Cortex of kidney (tissue), 1 donor: ENCODE measurements at places on chromosomes 7 and 10.

GRCh38 chr10:132428486-132428995 is 31.5 kb downstream of the PWWP2B start:
- no peak for DNase-seq

DNA sequence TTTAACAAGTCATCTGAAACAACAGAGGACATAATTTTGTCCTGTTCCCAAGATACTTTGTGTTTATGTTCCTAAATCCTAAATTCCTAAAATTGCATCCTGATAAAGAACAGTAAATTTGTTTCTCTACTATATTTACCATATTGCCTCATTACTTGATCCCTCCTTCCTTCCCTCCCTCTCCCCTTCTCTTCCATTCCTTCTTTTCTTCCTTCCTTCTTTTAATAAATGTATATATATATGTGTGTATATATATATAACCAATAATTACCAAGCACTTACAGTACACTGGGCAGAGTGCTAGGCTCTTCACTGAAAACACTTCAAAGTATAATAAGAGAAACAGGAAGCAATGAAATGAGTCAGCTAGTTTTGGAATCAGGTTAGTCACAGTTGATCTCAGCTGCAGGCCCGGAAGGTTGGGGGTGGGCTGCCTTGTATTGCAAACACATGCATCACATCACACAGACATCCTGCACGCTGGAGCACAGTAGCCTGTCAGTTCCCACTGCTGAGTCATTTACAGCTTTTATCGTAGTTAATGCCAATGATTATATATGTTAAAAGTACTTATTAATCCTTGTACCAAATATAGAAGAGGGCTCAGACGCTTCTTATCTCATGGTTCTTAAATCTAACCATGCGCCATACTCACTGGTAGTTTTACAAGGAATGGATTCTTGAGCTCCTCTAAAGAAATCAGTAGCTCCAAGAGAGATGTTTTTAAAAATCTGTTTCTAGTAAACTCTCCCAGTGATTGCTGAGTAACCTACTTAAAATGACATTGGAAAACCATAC is 551.7 kb downstream of the GRM8 start:
- no peak for DNase-seq

DNA sequence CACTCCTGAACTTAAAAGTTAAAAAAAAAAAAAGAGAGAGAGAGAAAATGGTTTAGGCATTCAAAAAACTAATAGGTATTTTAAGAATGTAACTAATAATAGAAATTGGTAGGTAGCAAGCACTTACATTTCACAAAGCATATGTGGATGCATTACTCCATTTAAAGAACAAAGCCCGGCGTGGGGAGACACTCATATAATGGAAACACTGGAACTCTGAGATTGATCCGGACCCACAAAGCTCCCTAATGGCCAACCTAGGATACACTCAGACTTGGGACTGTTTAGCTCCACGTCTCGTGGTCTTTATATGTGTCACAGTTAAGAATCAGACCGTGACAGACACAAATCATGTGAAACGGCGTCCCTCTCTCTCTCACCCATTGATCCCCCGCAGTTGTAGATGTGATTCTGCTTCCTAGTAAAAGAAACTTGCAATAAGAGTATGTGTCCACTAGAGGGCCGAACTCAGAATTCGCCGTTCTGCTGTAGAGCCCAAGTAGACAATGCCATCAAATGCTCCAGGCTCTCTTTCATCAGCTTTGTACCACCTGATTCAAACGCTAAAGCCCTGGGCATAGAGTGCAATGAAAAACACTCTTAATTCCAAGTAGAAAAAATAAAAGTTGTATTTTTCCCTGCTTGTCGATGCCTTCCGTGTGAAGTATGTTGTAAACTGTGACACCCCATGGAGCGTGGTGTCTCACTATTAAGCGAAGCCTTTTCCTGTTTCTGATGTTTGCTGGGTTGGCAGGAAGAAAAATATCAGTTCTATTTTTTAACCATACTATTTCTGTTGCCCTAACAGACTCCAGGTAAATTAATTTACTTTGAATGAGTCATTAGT is 429.0 kb upstream of the MTPN start:
- no peak for DNase-seq

DNA sequence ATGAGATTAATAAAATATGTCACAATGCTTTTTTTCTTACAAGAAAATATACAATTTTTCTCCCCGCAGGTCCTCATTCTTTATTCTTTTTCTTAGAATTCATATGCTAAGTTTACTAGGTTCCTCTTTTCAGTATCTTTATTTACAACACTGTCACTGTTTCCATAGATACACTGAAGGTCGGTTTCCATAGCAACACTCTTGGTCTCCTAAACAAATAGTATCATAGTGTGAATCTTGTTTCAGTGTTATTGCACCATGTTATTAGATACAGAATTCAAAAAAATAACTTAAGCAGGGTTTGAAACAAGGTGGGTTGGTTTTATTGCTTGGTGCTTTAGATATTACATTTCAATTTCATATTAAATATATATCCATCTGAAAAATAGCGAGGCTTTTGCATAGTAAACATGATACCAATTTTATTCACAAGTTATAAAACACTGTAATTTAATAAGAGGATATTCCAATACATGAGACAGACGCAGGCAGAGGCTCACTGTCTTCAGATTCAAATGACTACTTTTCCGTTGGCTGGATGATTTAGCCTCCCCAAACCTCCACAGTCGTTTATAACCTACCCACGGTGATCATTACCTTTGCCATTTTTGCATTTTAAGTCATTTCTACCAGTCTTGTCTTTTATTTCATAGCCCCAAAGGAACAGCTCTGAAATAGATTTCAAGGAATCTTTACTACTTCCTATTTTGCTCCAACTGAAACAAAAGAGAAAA is 88.9 kb upstream of the KLF6 start:
- no peak for DNase-seq

DNA sequence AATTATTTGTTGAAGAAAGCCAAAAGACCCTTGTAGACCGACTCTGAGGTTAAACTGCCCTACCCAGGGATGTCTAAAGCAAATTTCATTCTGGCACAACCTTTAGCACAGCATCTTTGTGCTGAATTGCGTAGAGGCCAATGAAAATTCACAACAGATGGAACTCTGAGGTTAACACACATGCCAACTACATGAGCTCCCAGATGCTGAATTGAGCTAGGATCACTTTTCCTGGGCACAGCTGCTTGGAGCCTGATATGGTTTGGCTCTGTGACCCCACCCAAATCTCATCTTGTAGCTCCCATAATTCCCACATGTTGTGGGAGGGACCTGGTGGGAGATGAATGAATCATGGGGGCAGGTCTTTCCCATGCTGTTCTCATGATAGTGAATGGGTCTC is 158.0 kb upstream of the PTN start:
- no peak for DNase-seq

- no peak for DNase-seq
Measured at GRCh38 chr7:43785420-43785819, 26.9 kb downstream of the BLVRA start.

- DNase-seq: no peak
Measured at GRCh38 chr7:52475001-52475582, 560.3 kb upstream of the POM121L12 start.

GRCh38 chr7:102393467-102393866 is 2.7 kb upstream of the PRKRIP1 start:
- DNase-seq: no peak

- no peak for DNase-seq
Measured at GRCh38 chr7:158255156-158255555, 332.5 kb downstream of the PTPRN2 start.

GRCh38 chr7:107951172-107951787 is 51.7 kb downstream of the LAMB1 start:
- DNase-seq: no peak

DNA sequence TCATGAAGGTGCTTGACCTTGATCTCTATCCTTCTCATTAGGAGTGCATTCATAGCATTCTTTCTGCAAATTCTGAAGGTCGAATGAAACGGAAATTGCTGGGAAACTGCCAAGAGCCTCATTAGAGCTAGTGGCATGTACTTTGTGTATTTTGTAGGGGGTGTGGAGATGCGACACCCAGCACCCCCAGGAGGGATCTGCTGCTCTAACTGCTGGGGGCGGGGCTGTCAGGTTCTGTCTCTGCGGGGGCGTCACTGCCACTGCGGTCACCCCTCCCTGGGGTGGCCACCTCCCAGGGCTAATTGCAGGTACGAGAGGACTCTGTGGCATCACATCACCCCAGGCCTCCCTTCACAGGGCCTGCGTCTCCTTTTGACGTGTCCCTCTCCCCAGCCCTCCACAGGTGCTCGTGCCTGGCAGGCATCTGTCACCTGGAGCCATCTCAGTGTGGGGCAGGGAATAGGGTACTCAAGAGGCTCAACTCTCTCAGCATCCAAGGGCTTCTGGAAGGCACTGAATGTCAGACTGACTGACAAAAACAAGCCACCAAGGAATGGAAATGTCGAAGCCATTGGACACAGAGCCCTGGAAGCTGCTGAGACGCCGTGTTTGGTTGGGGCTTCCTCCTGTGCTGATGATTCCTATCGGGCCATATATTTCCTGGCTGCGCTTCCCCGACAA is 151.1 kb downstream of the ACTR3B start:
- no peak for DNase-seq

GRCh38 chr10:16674147-16674703 is 143.0 kb downstream of the RSU1 start:
- no peak for DNase-seq

GRCh38 chr7:69781412-69781846 is 183.2 kb downstream of the AUTS2 start:
- no peak for DNase-seq

DNA sequence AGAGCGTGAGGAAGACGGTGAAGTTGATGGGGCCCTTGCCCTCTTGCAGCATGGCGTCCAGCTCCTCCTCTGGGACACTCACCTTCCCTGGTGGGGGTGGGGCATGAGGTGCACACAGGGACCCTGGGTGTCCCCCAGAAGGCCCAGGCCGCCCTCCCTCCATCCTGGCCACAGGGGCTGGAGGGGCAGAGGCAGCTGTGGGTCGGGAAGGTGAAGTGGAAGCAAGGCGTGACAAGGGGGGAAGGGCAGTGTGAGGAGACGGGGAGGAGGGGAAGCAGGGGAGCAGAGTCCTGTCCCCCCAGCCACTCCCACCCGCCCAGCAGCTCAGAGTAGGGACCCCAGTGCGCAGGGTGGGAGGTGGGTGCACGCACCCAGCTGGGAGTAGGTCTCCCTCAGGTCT is 791 bp downstream of the MYL7 start:
- DNase-seq: no peak

GRCh38 chr7:84247591-84247990 is 53.0 kb upstream of the SEMA3A start:
- DNase-seq: no peak

- no peak for DNase-seq
Measured at GRCh38 chr10:93993782-93994437, at the start of gene PLCE1. PLCE1 (plus strand) TSS chr10:93993931; CDS start chr10:94031047, 37,116 bp downstream.

GRCh38 chr10:110429301-110429700 is 68.4 kb upstream of the DUSP5 start:
- DNase-seq: no peak

- DNase-seq: no peak
Measured at GRCh38 chr10:86267286-86268195, 99.1 kb downstream of the GRID1 start.

DNA sequence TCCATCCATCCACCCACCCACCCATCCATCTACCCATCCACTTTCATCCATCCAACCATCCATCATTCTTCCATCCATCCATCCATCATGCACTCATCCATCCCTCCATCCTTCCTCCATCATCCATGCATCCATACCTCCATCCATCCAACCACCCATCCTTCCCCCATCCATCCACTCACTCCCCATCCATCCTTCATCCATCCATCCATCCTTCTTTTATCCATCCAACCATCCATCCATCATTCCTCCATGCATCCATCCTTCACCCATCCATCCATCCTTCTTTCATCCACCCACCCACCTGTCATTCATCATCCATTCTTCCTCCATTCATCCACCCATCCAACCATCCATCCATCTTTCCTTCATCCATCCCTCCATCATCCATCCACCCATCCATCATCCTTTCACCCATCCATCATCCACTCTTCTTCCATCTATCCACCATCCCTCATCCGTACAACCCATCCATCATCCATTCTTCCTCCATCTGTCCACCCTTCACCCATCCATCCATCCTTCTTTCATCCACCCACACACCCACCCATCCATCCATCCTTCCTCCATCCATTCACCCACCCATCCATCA is 428.2 kb downstream of the DNAJB6 start:
- DNase-seq: no peak

- no peak for DNase-seq
Measured at GRCh38 chr7:56181010-56181409, 64.8 kb upstream of the NUPR2 start.

- no peak for DNase-seq
Measured at GRCh38 chr10:15106352-15107013, 9.3 kb downstream of the RPP38 start.

DNA sequence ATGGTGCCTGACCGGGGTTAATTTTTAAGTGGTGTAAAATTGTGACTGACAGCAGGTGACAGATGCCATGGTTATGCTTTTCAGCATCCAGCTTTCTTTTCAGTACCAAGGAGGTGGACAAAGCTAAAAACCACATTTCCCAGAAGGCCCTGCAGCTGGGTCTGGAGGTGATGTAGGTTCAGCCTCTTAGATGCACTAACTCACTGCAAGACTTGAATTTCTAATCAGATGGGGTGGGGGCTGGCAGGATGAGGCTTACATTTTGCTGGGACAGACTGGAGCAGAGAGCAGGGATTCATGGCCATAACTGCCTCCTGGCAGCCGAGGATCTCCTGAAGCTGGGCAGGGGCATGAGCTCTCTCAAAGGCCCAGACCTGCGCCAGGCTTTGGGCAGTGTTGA is 52.4 kb downstream of the PDIA4 start:
- DNase-seq: no peak

DNA sequence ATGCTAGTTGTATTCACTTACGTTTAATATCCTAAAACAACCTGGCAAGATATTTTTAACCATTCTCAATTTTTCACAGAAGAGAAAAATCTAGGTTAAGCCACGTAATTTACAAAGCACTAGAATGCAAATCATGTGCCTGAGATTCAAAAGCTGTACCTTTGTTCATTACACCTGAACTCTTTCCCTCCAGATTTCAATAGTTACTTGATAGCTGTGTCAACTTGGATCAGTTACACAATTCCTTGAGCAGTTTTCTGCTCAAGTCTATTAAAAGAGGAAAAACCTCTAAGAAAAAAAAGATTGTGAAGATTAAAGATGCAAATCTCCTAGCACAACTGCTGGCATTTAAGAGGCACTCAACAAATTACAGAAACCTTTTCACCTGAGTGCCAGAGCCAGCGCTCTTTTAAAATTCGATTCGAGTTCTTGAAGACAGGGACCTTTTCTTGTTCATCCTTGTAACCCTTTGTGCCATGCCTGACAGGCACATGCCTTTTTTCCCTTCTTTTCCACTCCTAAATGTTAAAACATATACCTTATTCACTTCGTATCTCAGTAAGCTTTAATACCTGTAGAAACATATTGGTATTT is 886 bp downstream of the NSUN6 start:
- no peak for DNase-seq

DNA sequence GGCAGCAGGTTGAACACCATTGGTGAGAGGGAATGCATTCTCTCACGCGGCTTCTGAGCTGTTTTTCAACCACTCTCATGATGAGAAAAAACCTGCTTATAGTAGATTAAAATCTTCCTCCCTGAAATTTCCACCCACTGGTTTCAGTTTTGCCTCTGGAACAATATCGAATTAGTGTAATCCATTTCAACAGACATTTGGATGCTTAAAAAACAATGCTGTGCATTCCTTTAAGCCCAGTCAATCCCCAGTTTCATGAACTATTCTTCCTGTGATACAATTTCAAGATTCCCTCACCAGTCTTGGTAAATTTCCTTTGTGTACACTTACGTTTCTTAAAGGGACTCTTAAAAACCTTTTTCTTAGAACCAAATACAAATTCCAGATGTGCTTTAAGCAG is 89.6 kb downstream of the ITIH5 start:
- no peak for DNase-seq
